Tibial nerve (tissue), 4 donors: ENCODE measurements at places on chromosomes 6 and 20. TPM values are rescaled to one million over a fixed set of nuclear protein-coding genes. Genes with fewer than 3 reads are reported as not detected.
A peak's percentile ranks its signal among the peaks of the same experiment; 100 is the strongest.

NRN1 gene
- total RNA-seq = 69.0 TPM

ULBP2 gene
- total RNA-seq = 0.22 TPM

GNRH2 gene
- total RNA-seq = 4.6 TPM

PAX1 gene
- total RNA-seq = not detected

PAK5 gene
- not detected for total RNA-seq

PRICKLE4 gene
- 27.9 TPM for total RNA-seq

GPX5 gene
- total RNA-seq = not detected

LHFPL5 gene
- not detected for total RNA-seq

KHDC1L gene
- 0.84 TPM for total RNA-seq

PRPH2 gene
- not detected for total RNA-seq

FOXF2 gene
- total RNA-seq = 0.21 TPM

CLVS2 gene
- total RNA-seq = under 0.01 TPM

FBXO9 gene
- 63.1 TPM for total RNA-seq

DNA sequence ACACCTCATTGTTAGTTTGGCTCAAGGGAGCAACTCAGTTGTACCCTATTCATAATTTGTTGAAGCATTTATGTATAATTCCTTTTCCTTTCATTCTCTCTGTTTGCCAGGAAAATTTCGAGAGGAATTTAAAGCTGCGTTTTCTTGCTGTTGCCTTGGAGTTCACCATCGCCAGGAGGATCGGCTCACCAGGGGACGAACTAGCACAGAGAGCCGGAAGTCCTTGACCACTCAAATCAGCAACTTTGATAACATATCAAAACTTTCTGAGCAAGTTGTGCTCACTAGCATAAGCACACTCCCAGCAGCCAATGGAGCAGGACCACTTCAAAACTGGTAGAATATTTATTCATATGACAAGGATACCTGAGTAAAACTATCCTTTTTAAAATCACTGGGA is 45.2 kb upstream of the GFRAL start:
- H3K4me3 ChIP-seq = no peak overlapping the region
- no peak for DNase-seq
- no peaks in the 10 kb centered on the region for H3K27me3 ChIP-seq
- no peaks in the 10 kb centered on the region for H3K4me1 ChIP-seq

DNA sequence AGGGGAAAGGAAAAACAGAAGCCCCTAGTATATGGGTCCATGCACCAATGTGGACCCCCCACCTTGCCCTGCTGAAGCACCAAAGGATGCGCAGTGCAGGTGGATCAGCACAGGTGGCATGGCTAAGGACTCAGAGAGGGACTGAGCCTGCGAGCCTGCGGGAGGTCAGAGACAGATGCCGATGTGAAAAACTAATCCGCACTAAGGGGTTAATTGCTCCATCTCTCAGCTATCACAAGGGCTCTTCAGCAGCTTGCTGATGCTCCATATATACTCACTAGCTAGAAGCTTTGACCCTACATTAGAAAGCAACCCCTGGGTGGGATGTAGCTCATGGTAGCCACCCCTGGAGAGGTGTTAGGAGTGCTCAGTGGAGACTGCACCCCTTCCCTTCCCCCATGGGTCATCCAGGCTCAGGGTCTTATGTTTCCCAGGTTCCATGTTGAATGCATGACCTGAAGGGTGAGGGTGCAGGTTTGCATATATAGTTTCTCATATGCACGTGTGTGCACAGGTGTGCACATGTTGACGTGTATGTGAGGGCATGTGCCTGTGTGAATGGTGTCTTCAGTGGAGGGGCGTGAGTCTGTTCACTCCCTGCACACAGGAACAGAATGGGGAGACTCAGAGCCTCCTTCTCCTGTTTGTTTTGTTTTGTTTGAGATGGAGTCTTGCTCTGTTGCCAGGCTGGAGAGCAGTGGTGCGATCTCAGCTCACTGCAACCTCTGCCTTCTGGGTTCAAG is 13.4 kb upstream of the IP6K3 start:
- H3K36me3 ChIP-seq = no peaks in the 10 kb centered on the region
- no peaks in the 10 kb centered on the region for H3K4me1 ChIP-seq
- H3K4me3 ChIP-seq = no peak overlapping the region
- no peak for DNase-seq
- no peaks in the 10 kb centered on the region for H3K27me3 ChIP-seq

- H3K4me3 ChIP-seq = peak overlapping the region; percentile 39
- H3K27me3 ChIP-seq = no peaks in the 10 kb centered on the region
- no peaks in the 10 kb centered on the region for H3K4me1 ChIP-seq
- no peaks in the 10 kb centered on the region for H3K36me3 ChIP-seq
- H3K27ac ChIP-seq = peak overlapping the region; percentile 85
Measured at GRCh38 chr20:53828682-53829254, 235.1 kb upstream of the ZNF217 start.

DNA sequence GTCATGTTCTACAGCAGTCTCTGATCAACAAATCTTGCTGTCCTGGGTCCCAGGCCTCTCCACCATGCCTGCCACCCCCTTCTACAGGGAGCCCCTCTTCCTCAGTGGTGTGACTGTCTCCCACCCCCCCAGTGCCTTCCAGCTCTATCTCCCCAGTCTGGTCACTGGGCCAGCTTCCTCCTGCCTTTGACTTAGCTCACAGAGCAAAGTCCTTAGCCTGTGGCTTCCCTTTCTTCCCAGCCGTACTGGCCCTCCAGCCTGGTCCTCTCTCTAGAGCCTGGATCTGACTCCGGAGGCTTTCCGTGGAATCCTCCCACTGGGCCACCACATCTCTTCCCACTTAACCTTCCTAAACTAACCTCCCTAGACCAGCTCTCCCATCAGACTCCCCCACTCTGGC is 17.0 kb downstream of the MAPK13 start:
- H3K4me1 ChIP-seq = no peaks in the 10 kb centered on the region
- H3K27me3 ChIP-seq = no peaks in the 10 kb centered on the region
- H3K27ac ChIP-seq = no peak overlapping the region
- no peak for DNase-seq
- no peak overlapping the region for H3K4me3 ChIP-seq
- H3K36me3 ChIP-seq = no peaks in the 10 kb centered on the region

DNA sequence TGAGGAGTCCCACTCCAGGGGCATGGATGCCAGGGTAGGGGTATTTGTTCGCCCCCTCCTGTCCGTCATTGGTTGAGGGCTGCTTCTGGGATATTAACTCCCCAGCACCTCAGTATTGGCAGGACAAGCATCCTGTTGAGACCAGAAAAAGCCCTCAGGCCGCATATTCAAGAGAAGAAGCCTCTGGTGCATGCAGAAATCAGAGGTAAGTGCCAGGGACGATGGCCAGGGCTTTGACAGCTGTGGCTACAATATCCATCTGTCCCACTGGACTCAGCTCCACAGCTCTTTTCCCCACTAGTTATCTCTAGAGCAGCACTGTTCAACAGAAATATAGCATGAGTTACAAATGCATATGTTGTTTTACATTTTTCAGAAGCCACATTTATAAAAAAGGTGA is 651.3 kb downstream of the KIF16B start:
- H3K4me3 ChIP-seq = no peak overlapping the region
- DNase-seq = no peak
- H3K36me3 ChIP-seq = no peaks in the 10 kb centered on the region
- H3K27ac ChIP-seq = no peak overlapping the region
- H3K4me1 ChIP-seq = no peaks in the 10 kb centered on the region

DNA sequence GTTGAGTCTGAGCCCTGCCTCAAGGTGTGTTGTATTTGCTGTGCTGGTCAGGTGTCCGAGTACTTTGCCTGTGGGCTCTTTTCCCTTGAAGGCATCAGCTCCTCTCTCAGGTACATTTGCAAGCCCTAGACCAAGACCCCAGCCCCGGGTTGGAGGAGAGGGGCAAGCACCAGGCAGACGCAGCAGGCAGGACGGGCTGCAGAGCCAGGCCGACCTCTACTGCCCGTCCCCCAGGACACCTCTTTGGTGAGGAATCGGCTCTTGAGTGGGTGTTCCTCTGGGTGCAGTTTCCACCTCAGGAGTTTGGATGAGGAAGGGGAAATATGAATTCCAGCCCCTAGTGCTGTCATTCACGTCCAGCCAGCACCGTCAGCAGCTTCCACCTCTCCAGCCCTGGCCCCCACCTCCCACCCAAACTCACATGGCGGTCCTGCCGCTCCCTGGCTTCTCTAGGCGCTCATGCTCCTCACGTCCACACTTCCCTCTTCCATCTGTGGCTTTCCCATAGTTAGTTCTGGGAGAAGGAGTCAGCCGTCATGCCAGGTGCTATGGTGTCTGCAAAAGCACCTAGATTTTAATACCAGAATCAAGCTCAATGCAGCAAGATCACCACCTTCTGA is 183.9 kb downstream of the DLL1 start:
- no peak overlapping the region for H3K27ac ChIP-seq
- no peaks in the 10 kb centered on the region for H3K27me3 ChIP-seq
- no peak for DNase-seq
- H3K4me1 ChIP-seq = no peaks in the 10 kb centered on the region
- no peak overlapping the region for H3K4me3 ChIP-seq

GRCh38 chr6:100255701-100256100 is 209.0 kb downstream of the SIM1 start:
- no peaks in the 10 kb centered on the region for H3K36me3 ChIP-seq
- H3K27me3 ChIP-seq = no peaks in the 10 kb centered on the region
- no peaks in the 10 kb centered on the region for H3K4me1 ChIP-seq
- no peak overlapping the region for H3K27ac ChIP-seq
- H3K4me3 ChIP-seq = no peak overlapping the region

- no peaks in the 10 kb centered on the region for H3K27me3 ChIP-seq
- no peak overlapping the region for H3K27ac ChIP-seq
- no peak overlapping the region for H3K4me3 ChIP-seq
- no peaks in the 10 kb centered on the region for H3K36me3 ChIP-seq
- H3K4me1 ChIP-seq = no peaks in the 10 kb centered on the region
Measured at GRCh38 chr6:42704251-42704936, 18.0 kb downstream of the PRPH2 start.

GRCh38 chr6:170288091-170288631 is 2.7 kb downstream of the DLL1 start:
- DNase-seq = no peak
- no peak overlapping the region for H3K4me3 ChIP-seq
- peaks cover 70% of the 10 kb centered on the region for H3K4me1 ChIP-seq
- no peak overlapping the region for H3K27ac ChIP-seq
- H3K36me3 ChIP-seq = peaks cover 10% of the 10 kb centered on the region
- no peaks in the 10 kb centered on the region for H3K27me3 ChIP-seq

GRCh38 chr6:5160206-5160605 is 75.1 kb downstream of the PPP1R3G start:
- no peak for DNase-seq
- H3K4me1 ChIP-seq = no peaks in the 10 kb centered on the region
- H3K4me3 ChIP-seq = no peak overlapping the region
- H3K27ac ChIP-seq = no peak overlapping the region
- H3K36me3 ChIP-seq = no peaks in the 10 kb centered on the region

DNA sequence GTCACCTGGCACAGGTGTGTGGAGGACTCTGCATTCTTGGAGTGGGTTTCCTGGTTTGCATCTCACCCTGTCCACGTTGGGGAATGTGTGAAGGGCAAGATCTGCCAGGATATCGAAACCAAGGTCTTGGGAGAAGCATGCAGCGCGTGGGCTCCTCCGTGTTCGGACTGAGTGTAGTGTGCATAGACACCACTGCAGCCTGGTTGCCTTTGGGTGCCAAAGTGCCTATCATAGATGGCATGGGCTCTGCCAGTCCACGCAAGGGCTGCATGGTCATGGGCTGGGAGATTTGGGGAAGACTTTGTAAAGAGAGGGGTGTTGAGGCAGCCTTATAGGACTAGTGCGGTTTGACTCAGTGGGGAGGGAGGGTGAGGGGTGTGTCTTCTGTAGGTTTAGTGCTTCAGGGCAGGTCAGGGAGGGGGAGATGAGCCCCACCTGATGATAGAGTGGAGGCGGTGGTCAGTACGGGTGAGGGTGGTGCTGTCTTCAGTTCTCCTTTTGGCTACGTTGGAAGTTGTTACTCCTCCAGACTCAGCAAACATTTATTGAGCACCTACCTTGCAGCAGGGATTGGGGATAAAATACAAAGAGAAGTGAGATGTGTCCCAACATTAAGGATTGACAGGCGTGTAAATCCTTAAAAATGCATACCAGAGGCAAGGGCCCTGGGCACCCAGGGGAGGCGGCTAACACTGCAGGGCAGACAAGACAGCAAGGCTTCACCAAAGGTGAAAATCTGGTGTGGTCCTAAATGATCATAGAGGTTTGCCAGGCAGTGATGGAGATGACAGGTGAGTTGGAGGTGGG is 28.3 kb downstream of the DUSP22 start:
- no peaks in the 10 kb centered on the region for H3K36me3 ChIP-seq
- no peaks in the 10 kb centered on the region for H3K4me1 ChIP-seq
- H3K27me3 ChIP-seq = no peaks in the 10 kb centered on the region
- DNase-seq = no peak

- DNase-seq = no peak
- H3K4me1 ChIP-seq = no peaks in the 10 kb centered on the region
- no peak overlapping the region for H3K4me3 ChIP-seq
- H3K36me3 ChIP-seq = no peaks in the 10 kb centered on the region
- no peak overlapping the region for H3K27ac ChIP-seq
Measured at GRCh38 chr6:129787816-129788215, 73.3 kb downstream of the TMEM244 start.

DNA sequence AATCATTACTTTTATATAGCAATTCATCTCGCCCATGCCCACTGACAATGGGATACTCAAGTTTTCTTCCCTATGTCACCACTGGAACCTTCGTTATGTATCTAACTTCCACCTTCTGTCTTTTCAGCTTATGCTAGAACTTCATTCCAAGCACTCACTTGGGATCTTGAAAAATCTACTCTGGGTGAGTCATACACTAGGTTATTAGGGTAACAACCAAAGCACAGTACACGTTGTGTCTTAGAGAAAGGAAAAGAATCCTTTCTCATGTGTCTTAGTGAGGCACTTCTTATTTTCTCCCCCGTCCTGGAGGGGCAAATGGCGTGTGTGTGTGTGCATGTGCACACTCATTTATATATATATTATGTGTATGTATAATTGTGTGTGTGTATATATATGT is 18.3 kb upstream of the FAM162B start:
- no peaks in the 10 kb centered on the region for H3K27me3 ChIP-seq
- no peaks in the 10 kb centered on the region for H3K4me1 ChIP-seq
- H3K4me3 ChIP-seq = no peak overlapping the region
- H3K27ac ChIP-seq = no peak overlapping the region
- DNase-seq = no peak
- no peaks in the 10 kb centered on the region for H3K36me3 ChIP-seq

DNA sequence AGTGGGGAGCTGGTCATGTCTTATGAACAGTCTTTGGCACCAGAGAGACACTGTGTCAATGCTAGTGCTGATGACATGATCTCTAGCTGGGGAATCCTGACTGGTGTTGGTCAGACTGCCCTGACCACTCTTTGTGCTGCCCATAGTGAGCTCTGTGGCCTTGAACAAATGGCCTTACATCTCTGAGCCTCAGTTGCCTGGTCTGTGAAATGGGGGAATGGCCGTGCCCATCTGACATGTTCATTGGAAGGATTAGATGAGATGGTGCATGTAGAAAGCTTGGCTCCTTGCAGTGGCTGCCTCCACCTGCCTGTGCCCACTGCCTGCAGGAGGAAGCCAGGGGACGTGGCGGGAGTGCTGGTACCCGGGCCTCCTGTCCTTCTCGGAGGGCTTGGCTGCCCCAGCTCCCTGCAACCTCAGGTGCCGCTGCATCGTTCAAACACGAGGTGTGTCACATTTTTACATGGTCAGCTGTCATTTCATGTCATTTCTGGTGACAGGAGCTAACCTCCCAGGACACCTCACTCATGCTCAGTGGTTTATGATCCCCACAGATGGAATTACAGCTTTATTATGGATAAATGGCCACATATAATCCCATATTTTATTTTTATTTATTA is 45.8 kb downstream of the ANKRD60 start:
- no peaks in the 10 kb centered on the region for H3K36me3 ChIP-seq
- DNase-seq = no peak
- H3K27ac ChIP-seq = no peak overlapping the region
- H3K4me3 ChIP-seq = no peak overlapping the region

- H3K36me3 ChIP-seq = no peaks in the 10 kb centered on the region
- peak overlapping the region; percentile 67 for H3K4me3 ChIP-seq
- H3K27ac ChIP-seq = peak overlapping the region; percentile 96
Measured at GRCh38 chr20:1895674-1896483, 672 bp downstream of the SIRPA start.
